A549 treated with CORT108297 at 1 μM for 4 hours (cell line): ENCODE measurements at places on chromosomes 12 and 14. TPM values are rescaled to one million over a fixed set of nuclear protein-coding genes. Genes with fewer than 3 reads are reported as not detected.

SERPINA3 gene
- total RNA-seq: 6.6 to 11.2 TPM (median 9.0 TPM) in 5 replicates

CALCOCO1 gene
- 17.3 to 24.8 TPM (median 21.1 TPM) in 5 replicates for total RNA-seq

BCL11B gene
- total RNA-seq: 0.18 to 0.24 TPM (median 0.21 TPM) in 5 replicates

CACNA1C gene
- total RNA-seq: 0.02 to 0.15 TPM (median 0.09 TPM) in 3 of 5 replicates, not detected in the others

HOXC12 gene
- total RNA-seq: not detected in 5 replicates

SLC25A47 gene
- total RNA-seq: not detected in 5 replicates

SMCO2 gene
- 0.10 to 0.34 TPM (median 0.25 TPM) in 4 of 5 replicates, not detected in the other for total RNA-seq

BLOC1S1 gene
- total RNA-seq: 122 to 154 TPM (median 152 TPM) in 5 replicates

OTUB2 gene
- total RNA-seq: 3.8 to 6.0 TPM (median 4.2 TPM) in 5 replicates
